ENCODE measurements at places on chromosomes 3 and 15.

- no peak for DNase-seq
These were observed 40.5 kb upstream of the HES1 start for GRCh38 chr3:194095464-194095863.

DNA sequence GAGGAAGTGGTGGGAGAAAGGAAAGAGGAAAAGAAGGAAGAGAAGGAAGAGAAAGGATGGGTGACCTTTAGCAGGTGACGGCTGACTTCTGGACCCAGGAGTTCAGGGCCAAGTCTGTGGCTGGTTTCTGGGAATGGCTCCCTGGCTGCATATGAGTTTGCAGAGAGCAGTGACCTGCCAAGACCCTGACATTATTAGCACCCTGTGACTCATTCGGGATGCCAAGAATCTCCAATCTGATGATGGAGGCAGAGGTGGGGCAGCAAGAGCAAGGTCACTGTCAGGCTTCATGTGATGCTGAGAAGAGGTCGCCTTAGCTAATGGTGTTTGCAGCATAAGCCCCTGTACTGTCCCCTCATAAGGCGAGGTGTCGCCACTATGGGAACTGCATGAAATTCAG is 42.6 kb downstream of the MYZAP start:
- no peak for DNase-seq

- no peak for DNase-seq
These were observed 65.7 kb downstream of the TMCC1 start for GRCh38 chr3:129827765-129828164.

DNA sequence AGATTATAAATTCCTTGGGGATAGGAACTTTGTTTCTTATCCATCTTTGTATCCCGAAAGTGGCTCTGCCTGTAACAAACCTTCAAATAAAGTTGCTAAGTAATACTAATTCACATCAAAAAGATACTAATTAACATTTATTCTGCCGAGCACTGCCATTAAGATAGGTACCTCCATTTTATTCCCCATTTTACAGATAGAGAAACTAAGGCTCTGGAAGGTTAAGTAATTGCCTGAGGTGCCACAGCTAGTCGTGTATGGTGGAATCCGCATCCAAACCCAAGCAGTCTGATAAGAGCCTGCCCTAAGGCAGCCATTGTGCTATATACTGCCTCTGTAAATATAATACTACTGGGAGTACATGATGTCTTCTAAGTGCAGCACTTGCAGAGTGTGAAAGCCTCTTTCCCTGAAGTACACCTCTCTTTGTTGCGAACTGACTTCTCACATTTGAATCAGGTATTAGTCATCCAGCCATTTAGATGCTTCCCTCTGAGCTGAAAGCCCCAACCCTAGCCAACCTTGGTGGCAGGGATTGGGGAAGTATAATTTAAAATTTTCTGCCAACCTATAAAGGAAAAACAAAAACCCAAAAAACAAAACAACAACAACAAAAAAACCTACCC is 78.5 kb upstream of the CHD2 start:
- DNase-seq: no peak
